ENCODE measurements at places on chromosomes 3 and 15.

DNA sequence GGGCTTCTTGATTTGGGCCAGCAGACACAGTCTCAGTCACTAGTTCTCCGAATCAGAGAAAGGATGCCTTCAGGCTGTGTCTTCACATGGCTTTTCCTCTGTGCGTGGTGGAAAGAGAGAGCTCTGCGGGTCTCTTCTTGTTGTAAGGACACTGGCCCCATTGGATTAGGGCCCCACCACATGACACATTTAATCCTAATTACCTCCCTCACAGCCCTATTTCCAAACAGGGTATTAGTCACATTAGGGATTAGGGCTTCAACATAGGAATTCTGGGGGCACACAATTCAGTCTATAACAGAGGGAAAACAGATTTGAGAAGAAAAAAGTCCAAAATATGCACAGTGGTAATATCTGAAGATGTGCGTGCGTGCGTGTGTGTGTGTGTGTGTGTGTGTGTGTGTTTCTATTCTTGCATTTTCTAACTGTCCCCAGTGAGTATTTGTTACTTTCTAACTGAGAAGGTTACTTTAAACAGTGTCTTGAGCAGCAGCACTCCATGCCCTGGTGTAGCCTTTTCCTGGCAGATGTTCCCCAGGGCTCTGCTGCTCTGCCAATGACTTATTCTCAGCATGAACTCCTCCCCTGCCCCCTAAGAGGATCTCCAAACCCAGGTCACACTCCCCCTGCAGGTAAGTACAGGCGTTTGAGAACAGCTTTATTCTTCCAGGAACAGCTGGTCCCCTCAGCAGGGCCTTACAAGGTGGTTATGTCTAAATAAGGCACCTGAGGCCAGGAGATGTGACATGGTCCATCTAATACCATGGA, 72.9 kb downstream of the RPL39L start:
- DNase-seq, result peak; percentile 57

DNA sequence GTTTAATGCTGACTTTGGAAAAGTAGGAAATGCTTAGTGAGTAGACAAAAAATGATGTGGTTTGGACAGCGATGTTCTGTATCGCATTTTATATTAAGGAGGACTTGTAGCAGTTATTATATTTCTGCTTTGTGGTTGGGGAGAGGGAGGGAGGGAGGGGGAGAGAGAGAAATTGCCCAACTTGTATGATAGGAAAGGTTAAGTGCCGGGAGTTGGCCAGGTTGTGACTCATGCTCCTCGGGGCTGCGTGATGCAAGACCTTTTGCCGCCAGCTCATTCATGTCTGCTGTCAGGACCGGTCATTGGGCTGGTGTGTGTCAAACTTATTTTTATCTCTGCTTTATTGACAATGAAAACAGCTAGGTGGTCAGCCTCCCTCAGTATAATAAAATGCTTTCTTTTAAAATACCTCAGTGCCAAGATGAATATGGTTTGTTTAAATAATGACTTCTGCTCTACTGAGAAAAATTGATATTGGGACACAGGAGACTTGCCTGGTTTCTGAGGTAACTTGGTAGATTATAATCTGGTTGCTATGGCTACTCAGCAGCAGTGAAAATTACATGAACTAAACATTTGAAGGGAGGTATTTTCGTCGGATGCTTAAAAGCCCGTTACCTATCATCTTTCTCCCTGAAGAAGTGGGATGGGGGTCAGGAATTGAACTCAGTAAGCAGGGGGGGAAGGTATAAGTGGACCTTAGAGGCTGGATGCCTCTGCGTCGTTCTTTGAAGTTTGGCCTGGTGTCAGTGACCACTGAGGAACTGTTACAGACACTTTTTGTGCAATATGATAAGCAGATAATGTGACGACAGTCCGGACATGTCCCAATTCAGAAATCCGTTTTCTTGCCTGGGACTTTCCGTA, 90.7 kb downstream of the FNDC3B start:
- peak; percentile 100 for DNase-seq

DNA sequence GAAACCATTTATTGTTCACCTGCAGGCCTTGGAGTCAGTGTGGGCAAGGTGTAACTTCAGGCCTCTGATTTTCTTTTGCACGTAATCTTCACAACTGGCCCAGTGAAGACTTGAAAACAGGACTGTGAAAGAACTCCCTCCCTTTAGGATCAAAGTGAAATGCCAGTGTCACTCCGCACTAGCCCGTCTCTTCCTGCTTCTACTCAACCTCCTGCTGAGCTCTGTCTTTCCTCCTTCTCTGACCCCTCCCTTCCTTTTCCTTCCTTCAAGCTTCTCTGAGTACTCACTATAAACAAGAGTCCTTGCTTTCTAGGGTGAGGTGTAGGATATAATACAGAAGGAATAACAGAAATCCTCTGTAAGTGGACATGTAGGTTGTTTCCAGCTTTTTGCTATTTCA, 28.5 kb downstream of the TMEM41A start:
- no peak for DNase-seq

DNA sequence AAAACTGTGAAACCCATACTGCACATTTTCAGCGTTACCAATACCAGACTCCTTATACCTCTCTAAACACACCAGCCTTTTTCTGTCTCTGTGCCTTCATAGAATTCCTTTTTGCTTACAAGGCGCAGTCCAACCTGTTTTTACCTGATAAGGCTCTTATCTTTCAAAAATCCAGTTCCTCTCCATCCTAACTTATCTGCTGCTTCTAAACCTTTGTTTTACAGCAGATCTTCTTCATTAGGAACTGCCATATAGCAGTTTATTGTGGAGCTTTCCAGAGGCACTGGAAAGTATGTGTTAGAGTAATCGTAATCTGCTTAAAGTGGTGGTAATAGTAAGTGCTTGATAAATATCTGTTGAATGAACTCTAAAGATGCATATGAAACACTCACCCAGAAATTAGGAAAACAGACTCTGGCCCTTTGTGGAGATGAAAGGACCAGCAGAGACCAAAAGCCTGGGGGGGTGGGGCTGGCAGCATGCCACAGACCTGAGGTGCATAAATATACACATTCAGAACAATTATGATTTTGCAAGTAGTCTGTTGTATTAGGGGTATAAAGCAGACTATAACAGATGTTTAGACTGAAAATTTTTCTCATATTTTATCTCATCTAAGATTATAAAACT, 29.3 kb downstream of the PPP2R3A start:
- no peak for DNase-seq

- peak; percentile 19 for DNase-seq
These were observed 159.6 kb upstream of the GADL1 start for GRCh38 chr3:31054032-31054431.

Measured in M059J (cell line).